ENCODE measurements at places on chromosomes 1 and 21.
A peak's percentile ranks its signal among the peaks of the same experiment; 100 is the strongest.

GRCh38 chr1:12617901-12618660 lies at the start of gene DHRS3:
TSS of gene DHRS3 (minus strand) at chr1:12618210. CDS start at chr1:12617348, 862 bp downstream.
- DNase-seq: peak; percentile 88

DNA sequence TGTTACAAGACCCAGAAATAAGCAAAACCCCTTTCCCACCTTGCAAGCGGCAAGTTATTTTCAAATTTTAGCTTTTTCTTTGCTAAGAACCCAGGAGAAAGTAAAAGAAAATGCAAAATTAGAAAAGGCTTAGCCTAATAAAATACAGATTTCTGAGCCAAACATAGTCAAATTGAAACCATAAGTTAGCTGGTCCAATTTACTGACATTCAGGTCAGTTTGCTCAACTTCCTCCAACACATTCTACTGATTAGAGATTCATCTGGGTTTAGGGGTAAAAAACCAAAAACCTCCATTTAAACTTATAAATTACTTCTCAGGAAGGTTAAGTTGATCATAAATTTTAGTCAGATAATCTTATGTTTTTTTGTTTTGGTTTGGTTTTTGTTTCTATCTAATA lies 701.8 kb upstream of the CXADR start:
- DNase-seq: no peak

GRCh38 chr1:67597336-67597735 lies 87.7 kb upstream of the GADD45A start:
- DNase-seq: no peak

DNA sequence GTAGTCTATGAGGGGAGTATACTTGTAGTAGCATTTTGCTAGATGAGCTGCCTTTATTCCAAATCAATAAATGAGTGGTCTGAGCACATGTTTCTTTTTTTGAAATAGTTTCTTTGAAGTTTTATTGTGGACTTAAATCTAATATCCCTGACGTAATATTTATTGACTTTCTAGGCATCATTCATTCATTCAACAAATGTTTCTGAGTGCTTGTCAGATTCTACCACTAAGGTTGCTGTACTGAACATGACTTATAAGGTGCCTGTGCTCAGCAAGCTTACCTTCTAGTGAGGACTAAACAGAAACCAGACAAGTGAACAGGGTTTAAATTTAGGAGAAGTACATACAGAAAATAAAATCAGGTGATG lies 68.4 kb downstream of the POU2F1 start:
- DNase-seq: no peak

- no peak for DNase-seq
Observed at GRCh38 chr1:48772211-48772610, 4.5 kb downstream of the BEND5 start.

- no peak for DNase-seq
Observed at GRCh38 chr1:159602501-159602999, 14.9 kb downstream of the APCS start.

- peak; percentile 30 for DNase-seq
Observed at GRCh38 chr1:241356519-241357365, at the start of gene RGS7. TSS of gene RGS7 (minus strand) at chr1:241357205.

DNA sequence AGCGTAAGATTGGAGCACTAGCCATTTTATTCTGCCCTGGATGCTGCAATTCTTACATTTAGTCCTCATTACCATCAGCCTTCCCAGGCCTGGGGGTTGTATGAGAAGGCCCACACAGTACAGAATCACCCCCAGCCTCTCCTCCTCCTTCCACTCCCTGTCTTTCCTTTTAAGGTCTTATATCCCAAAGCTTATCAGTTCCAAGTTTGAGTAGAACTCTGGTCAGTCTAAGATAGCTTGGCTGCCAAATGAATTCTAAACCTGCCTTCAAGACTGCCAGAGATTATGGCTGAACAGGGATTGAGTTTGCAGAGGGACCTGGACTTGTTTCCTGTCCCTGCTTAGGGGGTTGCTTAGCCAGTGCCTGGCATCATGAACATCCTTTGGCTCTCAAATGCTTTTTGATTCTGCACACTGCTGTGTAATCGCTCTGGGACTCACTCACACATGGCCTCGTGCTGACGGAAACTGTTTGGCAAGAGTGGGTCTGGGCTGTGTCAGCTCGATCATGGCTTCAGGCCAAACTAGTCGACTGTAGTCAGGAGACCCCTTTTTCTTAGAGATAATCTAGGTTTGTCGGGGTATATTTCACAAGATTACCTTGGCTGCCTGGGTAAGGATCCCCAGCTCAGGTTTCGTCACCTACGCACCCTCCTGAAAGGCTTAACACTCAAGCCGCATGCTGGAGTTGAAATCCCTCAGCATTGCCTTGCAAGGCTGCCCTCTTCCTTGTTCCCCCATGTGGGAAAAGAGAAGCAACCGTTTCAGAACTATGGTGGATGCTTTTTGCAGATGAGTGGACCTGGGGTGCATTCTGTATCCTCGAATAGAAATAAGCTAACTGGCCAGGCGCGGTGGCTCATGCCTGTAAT lies 252.6 kb downstream of the NFIA start:
- peak; percentile 40 for DNase-seq

DNA sequence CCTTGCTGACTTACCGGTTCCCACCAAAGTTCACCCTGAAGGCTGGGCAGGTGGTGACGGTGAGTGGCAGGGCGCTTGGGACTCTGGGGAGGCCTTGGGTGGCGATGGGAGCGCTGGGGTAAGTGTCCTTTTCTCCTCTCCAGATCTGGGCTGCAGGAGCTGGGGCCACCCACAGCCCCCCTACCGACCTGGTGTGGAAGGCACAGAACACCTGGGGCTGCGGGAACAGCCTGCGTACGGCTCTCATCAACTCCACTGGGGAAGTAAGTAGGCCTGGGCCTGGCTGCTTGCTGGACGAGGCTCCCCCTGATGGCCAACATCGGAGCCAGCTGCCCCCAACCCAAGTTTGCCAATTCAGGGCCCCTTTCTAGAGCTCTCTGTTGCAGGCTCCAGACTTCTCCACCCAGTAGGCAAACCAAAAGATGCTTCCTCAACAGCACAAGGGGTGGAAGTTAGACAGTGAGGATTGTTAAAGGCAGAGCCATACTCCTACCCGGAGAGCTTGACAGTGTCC lies 16.4 kb upstream of the SEMA4A start:
- DNase-seq: no peak

GRCh38 chr1:201916649-201917249 lies 28.1 kb downstream of the SHISA4 start:
- DNase-seq: no peak

DNA sequence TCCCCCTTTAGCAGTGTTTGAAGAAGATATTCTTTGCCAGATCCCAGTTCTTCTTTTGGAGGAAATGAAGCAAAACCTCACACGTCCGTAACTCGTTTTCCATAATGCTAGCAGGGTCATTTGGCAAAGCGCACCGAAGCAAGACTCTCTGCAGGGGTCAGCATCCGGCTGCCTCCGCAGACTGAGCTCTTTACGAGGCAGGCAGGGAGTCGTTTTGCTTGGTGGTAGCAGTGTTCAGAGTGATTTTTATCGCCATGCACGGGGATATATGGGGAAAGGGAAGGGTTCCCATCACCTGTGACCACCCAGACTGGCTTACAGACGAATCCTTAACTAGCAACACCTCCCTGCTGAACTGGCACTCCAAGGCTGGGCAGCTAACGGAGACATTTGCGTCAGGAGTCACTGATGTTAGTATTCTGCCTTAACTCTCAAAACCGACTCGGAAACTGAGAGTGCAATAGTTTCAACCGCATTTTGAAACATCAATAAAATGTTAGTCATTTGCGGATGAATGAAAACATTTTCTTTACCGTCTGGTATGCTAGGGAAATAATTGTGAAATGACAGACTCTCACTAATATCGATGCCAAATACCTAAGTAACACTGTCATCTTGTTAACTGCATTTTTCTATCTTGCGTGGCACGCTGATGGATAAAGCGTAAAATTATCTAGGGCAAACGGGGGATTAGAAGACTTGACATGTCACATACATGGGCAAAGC lies 2.2 kb upstream of the NEGR1 start:
- peak; percentile 78 for DNase-seq

DNA sequence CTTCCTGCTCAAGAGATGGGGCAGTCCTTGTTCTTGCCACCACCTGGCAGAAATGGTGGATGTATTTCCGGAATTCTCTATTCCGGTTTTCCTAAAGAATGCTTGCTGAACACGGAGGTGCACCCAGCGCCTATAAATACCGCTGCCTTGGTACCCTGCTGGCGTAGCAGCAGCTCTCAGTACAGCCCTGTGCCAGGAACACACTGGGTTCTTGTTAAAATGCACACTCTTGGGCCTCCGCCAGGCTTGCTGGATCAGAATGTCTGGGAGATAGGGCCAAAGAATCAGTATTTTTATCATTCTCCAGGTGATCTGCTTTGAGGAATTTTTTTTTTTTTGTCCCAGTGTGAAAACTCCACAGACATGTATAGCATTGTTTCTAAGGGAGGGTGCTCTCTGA lies 54.2 kb downstream of the IGSF5 start:
- DNase-seq: no peak

DNA sequence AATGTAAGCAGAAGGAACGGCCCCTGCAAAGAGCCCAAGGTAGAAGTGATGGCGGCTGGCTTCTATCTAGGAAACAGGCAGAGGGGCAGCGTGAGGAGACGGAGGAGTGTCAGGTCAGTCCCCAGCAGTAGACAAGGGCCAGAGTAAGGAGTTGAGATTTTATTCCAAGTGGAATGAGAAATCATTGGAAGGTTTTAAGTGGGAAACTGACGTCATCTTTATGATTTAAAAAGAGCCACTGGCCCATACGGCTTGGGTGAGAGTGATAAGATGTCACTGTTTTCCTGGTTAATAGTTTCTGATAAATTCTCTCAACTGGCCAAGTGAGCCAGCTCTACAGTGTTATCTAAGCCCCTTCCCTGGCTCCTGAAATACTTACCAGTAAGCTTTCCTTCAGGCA lies 103.2 kb upstream of the CAMK1G start:
- DNase-seq: no peak
